ENCODE measurements at places on chromosomes 13 and 19.
A peak's percentile ranks its signal among the peaks of the same experiment; 100 is the strongest.

GRCh38 chr19:3075605-3076431 is 13.5 kb upstream of the TLE5 start:
- peak; percentile 82 for DNase-seq

- no peak for DNase-seq
These were observed 61.6 kb downstream of the CEBPG start for GRCh38 chr19:33434886-33435705.

- no peak for DNase-seq
These were observed 20.0 kb upstream of the ZNF14 start for GRCh38 chr19:19752760-19753403.

DNA sequence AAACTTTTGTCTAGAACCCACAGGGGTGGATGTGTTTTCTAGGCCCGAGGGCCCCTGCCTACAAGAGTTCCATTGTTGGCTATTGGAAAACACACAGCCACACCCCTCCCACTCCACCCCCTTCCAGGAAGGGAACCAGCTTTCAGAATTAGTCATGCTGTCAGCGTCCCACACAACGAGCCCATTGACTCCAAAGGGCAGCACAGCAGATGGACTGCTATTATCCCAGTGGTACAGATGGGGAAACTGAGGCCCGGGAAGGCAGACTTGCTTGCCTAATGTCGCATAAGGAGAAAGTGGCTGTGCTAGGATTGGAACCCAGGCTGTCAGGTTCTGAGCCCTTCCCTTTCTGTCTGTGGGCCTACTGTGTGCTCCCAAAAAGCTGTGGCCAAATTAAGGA is 8.1 kb upstream of the FXYD3 start:
- DNase-seq, result peak; percentile 18

GRCh38 chr13:36769126-36769525 is 49.9 kb upstream of the RFXAP start:
- DNase-seq, result no peak

DNA sequence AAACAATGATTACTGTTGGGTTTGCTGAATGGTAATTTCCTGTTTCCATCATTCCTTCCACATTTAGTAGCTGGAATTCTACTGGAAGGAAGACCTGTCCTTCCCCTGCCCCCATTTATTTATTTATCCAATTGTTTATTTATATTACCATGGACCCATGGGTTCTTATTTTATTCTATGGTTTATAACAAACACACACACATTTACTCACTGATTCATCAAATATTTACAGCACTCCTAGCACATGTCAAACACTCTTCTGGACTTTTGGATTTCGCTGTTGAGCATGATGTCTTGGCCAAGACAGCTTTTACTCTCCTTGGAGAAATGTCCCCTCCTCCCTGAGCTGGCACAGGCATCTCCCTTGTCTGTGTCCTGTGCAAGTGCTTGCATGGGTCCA is 227.8 kb upstream of the MAB21L1 start:
- DNase-seq, result no peak

DNA sequence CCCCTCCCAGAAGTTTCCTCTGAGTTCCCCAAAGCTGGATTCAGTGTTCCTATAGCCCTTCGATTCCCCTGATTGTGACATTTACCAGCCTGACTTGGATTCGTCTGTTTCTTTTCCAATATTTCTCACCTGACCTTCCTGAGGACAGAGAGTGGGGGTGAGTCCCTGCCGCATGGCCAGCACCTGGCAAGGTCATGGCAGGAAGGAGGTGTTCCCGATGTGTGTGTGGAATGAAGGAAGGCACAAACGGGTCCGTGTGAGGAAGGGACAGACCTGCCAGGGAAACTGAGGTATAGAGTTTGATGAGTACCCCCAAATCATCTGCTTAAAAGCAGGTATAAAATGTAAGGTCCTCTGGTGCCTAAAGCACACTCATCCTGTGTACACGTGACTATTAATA is 3.3 kb downstream of the COL4A1 start:
- DNase-seq, result no peak

DNA sequence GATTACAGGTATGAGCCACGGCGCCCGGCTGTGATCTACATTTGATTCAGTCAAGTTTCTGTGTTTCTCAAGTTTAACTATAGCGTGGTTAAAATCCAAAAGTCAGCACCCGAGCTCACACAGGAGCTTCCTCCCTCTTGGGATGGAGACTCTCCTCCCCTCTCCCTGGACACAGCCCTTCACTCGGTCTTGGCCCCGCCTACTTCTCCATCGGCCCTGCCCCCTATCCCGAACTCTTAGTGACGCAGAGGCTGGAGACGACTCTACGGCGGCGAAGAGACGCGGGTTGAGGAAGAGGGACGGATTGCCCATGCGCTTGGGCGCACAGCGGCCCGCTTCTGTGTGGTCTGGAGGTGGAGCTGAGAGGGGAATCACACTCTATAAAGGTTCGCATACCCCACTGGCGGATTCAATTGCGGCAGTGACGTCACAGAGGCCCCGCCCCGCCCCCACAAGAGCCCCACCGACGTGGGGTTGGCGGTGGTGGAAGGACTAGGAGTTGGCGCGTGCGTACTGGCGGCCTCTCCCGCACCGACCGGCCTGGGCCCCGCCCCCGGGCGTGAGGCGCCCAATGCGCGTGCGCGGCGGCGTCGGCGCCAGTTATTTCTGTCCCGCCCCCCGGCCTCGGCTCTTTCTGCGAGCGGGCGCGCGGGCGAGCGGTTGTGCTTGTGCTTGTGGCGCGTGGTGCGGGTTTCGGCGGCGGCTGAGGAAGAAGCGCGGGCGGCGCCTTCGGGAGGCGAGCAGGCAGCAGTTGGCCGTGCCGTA is at the start of gene TRIM28:
TRIM28 (plus strand) TSS at position 239 of the 765 bp plus-strand sequence. CDS start 694 bp downstream, outside the sequence.
- peak; percentile 100 for DNase-seq

GRCh38 chr13:21008026-21008425 is 53.4 kb downstream of the LATS2 start:
- no peak for DNase-seq
